ENCODE measurements at places on chromosomes 12 and 14. TPM values are rescaled to one million over a fixed set of nuclear protein-coding genes. Genes with fewer than 3 reads are reported as not detected.

The ORMDL2 gene
- 34.0 TPM for polyA plus RNA-seq

DNA sequence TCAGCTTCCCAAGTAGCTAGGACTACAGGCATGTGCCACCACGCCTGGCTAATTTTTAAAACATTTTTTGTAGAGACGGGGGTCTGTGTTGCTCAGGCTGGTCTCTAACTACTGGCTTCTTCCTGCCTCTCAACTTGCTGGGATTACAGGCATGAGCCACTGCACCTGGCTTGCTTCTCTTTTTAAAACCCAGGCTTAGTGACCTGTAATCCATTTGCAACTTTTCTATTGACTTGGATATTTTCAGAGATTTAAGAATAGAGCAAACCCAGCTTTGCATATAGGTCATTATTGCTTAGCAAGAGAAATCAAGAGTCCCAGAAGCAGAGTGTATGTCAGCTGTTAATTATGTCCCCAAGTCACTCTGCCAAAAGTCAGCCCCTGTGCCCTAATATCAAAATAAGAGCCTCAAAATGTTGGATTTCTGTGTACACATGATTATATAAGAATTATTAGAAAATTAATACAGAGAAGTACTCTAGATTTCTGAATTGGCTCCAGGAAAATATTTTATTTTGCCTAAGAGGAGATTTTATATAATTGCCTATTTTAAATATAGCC, 24.9 kb downstream of the TCP11L2 start:
- no peak for DNase-seq

The DACT1 gene
- 34.5 TPM for polyA plus RNA-seq

The BICDL1 gene
- 34.7 TPM for polyA plus RNA-seq

The GYS2 gene
- polyA plus RNA-seq = not detected

DNA sequence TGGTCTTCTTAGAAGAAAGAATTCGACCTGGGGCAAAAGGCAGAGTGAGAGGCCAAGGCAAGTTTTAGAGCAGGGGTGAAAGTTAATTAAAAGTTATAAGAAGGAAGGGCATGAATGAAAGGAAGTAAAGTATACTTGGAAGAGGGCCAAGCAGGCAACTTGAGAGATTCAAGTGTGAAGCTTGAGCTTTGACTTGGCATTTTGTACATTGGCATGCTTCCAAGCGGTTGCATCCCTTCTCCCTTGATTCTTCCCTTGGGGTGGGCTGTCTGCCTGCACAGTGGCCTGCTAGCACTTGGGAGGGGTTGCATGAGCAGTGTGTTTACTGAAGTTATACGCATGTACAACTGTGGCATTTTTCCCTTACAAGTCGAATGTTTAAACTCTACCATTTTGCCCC, 74.8 kb upstream of the MGAT4C start:
- DNase-seq = peak; percentile 1

GRCh38 chr12:113371808-113372207, 13.4 kb downstream of the PLBD2 start:
- DNase-seq = no peak

- DNase-seq = no peak
These were observed 20.6 kb upstream of the PCNX1 start for GRCh38 chr14:70886421-70887206.

- DNase-seq = no peak
These were observed 32.0 kb downstream of the EIF2S3B start for GRCh38 chr12:10537721-10538120.
